ENCODE measurements at places on chromosomes 1 and 21. TPM values are rescaled to one million over a fixed set of nuclear protein-coding genes. Genes with fewer than 3 reads are reported as not detected.

Gene SPRR3
- total RNA-seq, result not detected

Gene NR1I3
- not detected for total RNA-seq

Gene LCE1F
- total RNA-seq, result not detected

Gene ZNF593OS
- total RNA-seq, result 0.19 TPM

Gene OR10Z1
- total RNA-seq, result not detected

Gene ZNF695
- 1.4 TPM for total RNA-seq

Gene OR6K2
- not detected for total RNA-seq
